ENCODE measurements at places on chromosomes 2 and 18.

DNA sequence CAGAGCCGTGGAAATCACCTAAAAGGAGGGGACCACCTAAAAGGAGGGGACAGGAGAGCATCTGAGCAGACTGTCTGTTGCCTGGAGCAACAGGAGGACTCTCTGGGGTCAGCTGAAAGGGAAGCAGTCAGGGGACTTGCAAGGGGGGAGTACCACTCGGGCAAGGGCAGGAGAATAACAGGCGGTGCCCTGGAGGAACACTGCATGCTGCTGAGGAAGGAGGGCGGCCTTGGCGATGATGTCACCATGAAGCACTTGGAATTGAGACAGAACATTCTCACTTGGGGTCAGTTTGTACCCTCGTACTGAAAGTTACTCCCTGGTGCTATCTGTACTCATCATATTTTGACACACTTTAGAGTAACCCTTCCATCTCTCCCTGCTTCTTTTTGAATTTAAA lies 18.4 kb downstream of the SIX3 start:
- DNase-seq, result no peak

- DNase-seq, result no peak
Observed at GRCh38 chr2:120917886-120918285, 182.2 kb downstream of the GLI2 start.

DNA sequence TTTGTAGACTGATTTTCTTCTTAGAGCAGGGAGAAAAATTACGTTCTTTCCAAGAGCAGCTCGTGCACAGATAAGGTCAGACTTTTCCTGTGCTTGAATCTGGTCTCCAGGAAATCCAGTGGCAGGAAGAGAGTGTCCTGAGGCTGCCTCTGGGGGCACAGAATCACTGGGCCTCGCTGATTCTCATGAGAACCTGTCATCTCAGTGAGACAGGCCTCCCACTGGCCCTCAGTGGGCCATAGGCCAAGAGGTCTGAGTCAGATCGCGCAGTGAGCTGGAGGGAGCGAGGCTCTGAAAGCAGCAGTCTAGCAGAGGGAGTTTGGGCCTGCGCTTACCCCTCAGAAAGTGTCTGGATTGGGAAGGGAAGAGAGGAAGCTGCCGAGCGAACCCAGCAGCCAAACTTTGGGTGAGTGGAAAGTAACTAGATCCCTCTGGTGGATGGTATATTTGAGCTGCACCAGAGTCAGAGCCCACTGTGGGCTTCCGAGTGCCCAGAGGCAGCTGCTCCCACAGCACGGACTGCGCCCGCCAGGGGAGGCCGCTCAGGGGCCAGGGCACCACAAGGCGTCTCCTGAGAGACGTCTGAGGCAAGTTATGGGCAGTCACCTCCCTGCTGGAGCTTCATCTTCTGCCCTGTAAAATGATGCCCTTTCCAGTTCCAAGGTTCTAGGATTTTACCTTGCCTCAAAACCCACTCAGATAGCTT lies 8.2 kb downstream of the GDF7 start:
- DNase-seq, result no peak

DNA sequence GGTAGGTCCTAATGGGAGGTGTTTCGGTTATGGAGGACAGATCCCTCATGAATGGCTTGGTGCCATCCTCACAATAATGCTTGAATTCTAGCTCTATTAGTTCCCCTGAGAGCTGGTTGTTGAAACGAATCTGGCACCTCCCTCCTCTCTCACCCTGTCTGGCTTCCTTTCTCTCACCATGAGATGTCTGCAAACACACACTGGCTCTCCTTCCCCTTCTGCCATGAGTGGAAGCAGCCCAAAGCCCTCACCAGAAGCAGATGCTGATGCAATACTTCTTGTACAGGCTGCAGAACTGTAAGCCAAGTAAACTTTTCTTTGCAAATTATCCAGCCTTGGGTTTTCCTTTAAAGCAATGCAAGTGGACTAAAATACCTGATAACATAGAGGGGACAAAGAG lies 86.6 kb downstream of the RND3 start:
- DNase-seq, result no peak

DNA sequence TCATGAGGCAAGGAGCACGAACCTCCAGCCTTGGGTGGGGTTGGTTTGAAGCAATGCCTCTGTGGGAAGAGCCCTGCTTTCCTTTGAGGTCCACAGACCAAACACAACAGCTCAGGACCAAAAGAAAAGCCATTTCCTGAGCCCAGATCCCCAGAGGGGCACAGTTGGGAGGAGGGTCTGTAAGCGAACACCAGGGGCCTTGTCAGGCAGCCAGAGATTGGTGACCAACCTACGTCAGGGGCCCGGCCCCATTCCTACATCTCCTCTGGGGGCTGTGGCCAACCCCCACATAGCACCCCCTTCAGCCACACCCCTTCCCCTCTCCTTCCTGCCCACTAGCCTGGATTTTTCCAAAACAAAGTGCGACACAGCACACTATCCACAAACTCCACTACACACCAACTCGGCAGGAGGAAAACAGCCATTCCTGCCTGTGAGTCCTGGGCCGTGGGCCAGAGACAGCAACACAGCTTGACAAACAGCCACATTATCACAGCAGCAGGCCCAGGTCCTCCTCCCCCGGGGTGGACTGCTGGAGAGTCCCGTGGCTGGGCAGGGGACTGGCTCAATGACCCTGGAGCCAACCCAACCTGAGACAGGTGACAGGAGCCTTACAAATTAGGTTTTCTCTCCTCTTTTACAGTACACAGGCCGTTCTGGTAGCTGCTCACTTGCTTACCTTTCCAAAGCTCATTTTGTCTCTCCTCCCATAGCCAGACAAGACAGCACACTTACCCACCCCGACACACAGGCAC lies 98.8 kb downstream of the TNS1 start:
- DNase-seq, result no peak

DNA sequence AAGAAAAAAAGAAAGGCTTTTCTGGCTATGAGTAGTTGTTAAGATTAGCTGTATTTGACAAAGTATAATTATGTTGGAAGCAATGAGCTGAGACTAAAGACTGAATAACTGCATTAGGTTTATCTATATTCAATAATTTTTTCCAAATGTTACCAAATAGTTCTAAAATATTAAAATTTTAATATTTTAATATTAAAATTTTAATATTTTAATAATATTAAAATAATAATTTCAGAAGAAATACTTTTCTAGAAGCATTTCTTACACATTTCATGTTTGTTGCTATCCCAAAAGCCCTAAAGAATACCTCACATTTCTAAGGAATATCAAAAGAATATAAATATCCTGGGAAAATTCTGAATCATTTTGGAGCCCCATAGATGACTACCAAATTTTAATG lies 74.7 kb downstream of the LRP2 start:
- DNase-seq, result no peak

DNA sequence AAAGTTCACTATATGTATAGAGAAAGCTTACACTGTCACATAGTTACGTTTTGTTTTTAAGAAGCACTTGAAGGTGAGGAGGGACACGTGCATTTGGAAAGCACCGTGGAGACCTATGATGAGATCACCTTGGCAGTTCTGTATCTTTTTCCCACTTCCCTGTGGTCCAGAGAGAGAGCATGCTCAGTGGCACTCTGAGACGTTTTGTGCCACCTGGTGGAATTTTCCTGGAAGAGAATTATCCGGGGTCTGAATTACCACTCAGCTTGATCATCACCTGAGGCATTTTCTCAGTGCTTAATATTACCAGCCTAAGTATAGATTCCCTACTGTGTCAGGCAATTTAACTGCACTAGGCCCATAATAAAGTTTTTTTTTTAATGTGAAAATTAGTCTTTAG lies 469.4 kb upstream of the SMIM21 start:
- DNase-seq, result peak; percentile 15

GRCh38 chr2:69275490-69275889 lies 111.5 kb downstream of the GFPT1 start:
- no peak for DNase-seq

DNA sequence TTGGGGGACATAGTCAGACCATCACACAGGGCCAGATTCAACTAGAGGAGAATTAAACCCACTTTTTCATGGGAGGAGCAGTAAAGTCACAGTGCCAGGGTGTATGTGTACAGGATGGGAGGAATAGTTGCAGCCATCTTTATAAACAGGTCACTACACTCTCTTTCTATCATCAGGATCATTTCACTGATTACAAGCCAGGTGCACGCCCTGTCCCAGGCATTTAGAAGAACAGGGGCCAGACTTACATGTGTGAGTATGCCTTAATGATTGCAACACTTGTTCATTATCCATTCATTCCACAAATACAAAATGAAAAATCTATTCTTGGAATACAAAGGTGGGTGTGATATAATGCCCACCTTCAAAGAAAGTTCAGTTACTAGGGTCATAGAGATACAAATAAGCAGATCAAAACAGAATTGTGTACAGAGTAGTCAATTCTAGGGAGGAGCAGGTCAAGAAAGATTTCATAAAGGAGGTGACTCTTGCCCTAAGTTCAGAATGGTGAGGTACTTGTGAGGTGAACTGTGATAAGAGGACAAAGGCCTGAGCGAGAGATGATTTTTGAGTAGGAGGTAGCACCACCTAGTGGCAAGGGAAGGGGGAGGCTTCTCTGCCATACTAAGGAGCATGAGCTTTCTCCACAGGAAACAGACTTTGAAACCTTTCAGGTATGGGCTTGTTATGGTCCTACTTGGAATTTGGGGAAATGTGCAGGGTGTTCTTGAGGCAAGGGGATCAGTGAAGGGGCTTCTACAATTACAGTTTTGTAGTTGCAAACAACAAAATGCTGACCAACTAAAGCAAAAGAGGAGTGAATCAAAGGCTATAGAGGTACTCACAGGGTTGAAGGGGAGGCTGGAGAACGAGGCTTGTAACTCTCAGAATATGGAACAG lies 156.3 kb downstream of the SUCLG1 start:
- DNase-seq, result peak; percentile 40

GRCh38 chr2:157320409-157320808 lies 5.2 kb downstream of the ERMN start:
- no peak for DNase-seq

- DNase-seq, result no peak
Observed at GRCh38 chr18:2636126-2636631, 19.3 kb upstream of the SMCHD1 start.

DNA sequence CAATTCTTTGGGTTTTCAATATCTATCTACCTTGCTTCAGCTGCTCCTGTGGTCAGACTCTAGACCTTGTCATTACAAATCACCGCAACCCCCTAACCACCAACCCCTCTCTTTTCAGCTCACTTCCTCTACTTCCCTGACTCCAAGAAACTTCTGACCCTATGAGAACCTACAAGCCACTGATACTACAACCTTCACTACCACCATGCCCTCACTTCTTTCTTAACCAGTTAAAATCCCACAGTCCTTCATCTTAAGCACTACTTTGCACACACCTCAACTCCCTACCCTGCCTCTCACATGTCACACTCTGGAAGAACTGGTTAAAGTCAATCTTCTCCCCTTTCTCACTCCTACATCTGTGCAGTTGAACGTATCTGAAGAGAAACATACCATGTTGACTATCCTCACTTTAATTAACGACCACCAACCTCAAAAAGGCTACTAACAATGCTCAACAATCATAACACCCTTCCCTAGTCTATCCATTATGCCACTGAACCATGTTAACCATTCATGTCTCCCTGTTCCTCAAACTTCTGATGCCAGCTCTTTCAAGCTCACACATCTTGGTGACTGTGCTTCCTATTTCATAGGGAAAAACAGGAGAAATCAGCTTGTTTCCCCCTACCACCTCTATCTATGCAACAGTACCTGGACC lies 12.6 kb downstream of the EIF2AK3 start:
- no peak for DNase-seq

DNA sequence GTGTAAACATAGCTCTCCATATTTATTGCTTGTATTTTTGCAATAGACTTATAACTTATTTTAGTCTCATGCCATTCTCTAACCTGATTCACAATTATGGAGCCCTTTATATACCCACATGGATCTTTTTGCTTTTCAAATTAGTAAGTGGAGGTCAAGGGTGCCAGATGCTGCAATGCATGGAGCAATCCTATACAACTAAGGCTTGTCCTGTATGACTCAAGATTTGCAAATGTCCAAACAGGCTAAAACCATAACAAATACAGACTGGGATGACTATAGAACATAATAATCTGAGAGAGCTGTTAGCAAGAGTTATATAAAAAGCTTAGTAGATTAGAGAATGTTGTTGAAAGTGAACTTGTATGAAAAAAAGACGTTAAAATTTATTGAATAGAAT lies 690.4 kb upstream of the NRXN1 start:
- DNase-seq, result no peak

- no peak for DNase-seq
Observed at GRCh38 chr18:79442508-79443221, 46.9 kb downstream of the NFATC1 start.

- no peak for DNase-seq
Observed at GRCh38 chr2:69770193-69770702, 28.3 kb downstream of the ANXA4 start.

GRCh38 chr18:27118973-27119372 lies 66.1 kb downstream of the CHST9 start:
- no peak for DNase-seq

DNA sequence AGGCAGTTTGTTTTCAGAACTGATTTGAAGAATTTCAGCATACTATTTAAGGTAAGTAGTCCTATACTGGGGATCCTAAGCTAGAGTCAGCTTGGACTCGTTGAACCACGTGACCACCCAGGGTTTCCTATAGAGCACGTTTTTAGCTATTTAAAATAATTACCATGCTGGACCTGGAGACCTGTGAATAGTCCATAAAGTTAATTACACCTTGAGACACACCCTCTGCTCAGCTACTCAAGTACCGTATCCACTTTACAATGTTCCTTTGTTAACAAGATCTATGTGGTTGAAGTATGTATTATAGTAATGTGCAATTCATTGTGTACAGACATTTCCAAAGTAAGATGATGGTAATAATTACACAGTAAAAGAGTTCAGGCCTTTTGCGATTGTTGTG lies 67.6 kb downstream of the CRIM1 start:
- no peak for DNase-seq

- no peak for DNase-seq
Observed at GRCh38 chr2:27135478-27135955, 1.1 kb upstream of the PREB start.

DNA sequence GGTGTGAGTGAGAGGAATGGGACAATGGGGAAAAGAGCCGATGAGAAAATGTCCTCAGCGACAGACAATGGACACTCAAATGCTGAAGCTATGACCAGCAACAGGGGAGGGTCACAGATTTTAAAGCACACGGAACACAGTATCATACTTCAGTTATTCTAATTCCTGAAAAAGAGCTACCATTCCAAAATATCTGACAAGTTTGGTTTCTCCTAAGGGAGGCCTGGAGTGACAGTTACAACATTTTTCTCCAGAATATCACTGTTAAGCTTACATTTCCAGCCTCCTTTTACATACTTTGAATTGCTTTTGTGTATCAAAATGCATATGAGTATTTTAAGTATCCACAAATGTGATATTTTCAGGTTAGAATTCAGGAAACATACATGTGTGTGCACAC lies 321.6 kb upstream of the THUMPD2 start:
- DNase-seq, result no peak

- DNase-seq, result no peak
Observed at GRCh38 chr2:37820471-37820986, 104.6 kb upstream of the RMDN2 start.
